ENCODE measurements at places on chromosomes 5 and 9.

GRCh38 chr5:98458004-98458403 is 315.5 kb upstream of the RGMB start:
- DNase-seq, result no peak

GRCh38 chr9:32255026-32255425 is 129.4 kb upstream of the ACO1 start:
- DNase-seq, result no peak

GRCh38 chr5:59272809-59273427 is 620.6 kb downstream of the PDE4D start:
- DNase-seq, result no peak

DNA sequence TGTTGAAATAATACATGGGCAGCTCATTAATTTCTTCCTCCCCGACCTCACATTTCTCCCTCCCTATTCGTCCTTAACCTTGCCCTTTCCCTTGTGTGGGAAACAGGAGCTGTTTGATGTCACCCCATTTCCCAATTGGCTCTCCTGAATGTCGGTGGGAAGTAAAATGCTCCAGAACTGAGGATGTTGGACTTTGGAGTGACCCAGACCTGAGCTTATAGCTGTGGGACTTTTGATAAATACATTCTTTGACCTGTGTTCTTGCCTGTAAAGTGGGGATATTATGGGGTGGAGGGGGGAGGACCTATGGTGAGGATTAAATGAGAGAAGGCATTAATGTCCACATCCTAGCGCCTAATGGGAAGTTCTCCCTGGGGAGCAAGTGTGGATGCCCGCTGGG is 91.3 kb downstream of the ZNF618 start:
- DNase-seq, result no peak

DNA sequence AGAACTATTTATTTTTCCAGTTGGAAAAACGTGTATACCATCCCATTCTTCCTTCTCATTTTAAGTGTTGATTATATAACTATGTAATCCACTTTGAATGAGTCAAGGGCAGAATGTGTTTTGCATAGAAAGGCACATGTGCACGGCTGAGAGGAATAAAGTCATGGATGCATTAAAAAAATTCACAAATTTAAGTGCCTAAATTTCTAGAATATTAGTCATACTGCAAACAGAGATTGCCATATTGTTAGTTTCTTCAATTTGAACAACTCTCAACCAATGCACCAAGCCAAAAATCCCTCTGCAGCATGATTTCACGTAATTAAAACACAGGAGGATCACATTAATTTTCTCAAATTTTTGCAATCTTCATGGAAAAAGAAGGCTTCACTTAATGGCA is 166.3 kb downstream of the MPDZ start:
- no peak for DNase-seq

- DNase-seq, result no peak
These were observed 1.4 kb downstream of the DAB2 start for GRCh38 chr5:39423331-39423751.

- no peak for DNase-seq
These were observed 22.3 kb downstream of the AQP3 start for GRCh38 chr9:33425128-33425533.
